GM12878 (cell line): ENCODE measurements at places on chromosomes 7 and 10. TPM values are rescaled to one million over a fixed set of nuclear protein-coding genes. Genes with fewer than 3 reads are reported as not detected.

DNA sequence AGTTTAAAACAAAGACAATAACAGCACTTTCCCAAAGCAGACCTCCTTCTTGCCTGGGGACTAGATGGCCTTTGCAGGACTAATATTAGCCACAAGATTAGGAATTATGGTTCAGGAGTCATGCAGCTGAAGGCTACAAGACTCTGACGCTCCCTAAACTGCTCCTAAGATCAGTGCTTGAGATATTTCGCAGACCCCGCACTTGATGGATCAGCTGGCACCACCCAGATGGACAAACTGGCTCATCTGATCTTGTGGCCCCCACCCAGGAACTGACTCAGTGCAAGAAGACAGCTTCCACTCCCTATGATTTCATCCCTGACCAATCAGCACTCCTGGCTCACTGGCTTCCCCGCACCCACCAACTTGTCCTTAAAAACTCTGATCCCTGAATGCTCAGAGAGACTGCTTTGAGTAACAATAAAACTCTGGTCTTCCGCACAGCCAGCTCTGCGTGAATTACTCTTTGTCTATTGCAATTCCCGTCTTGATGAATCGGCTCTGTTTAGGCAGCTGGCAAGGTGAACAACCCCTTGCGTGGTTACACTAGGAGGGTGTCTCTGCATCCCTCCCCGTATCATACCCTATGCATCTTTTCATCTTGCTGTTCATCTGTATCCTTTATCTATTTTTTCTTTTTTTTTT is 26.9 kb upstream of the NRBF2 start:
- no peak for DNase-seq

- no peak for DNase-seq
Observed at GRCh38 chr7:101739775-101740398, 77.5 kb upstream of the CUX1 start.

- DNase-seq, result no peak
Observed at GRCh38 chr10:48794074-48794473, 109.4 kb downstream of the WDFY4 start.

DNA sequence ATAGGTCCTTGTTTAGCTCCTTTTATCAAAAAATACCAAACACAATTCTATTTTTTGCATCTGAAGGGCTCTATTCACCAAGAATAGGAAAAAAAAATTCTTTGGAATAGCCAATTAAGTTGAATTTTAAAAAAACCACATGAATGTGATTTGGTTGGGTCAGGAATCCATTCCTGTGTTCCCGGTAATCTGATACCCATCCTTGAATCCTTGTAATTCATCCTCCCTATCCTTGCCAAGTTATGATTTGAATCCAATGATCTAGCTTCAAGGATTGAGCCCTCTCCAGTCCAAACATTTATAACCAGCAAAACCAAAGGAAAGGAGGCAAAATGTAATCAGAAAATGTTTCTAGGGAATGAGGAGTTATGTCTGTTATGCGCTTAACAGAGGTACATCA is 86.6 kb downstream of the CFAP58 start:
- no peak for DNase-seq

DNA sequence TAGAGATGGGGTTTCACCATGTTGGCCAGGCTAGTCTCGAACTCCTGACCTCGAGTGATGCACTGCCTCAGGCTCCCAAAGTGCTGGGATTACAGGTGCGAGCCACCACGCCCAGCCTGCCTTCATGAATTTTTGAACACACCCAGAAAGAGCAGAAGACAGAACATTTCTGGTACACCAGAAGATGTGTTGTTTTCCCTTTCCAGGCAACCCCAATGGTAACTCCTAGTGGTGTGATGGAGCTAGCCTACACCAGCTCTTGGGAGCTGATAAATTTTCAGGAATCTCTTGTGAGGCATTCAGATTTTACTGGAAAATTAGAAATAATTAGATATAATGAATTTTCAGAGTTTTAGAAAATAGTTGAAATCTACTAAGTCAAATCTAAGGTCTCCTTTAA is 904 bp upstream of the CCDC7 start:
- DNase-seq, result no peak

GRCh38 chr10:130351466-130352290 is 215.5 kb downstream of the GLRX3 start:
- DNase-seq, result no peak

DNA sequence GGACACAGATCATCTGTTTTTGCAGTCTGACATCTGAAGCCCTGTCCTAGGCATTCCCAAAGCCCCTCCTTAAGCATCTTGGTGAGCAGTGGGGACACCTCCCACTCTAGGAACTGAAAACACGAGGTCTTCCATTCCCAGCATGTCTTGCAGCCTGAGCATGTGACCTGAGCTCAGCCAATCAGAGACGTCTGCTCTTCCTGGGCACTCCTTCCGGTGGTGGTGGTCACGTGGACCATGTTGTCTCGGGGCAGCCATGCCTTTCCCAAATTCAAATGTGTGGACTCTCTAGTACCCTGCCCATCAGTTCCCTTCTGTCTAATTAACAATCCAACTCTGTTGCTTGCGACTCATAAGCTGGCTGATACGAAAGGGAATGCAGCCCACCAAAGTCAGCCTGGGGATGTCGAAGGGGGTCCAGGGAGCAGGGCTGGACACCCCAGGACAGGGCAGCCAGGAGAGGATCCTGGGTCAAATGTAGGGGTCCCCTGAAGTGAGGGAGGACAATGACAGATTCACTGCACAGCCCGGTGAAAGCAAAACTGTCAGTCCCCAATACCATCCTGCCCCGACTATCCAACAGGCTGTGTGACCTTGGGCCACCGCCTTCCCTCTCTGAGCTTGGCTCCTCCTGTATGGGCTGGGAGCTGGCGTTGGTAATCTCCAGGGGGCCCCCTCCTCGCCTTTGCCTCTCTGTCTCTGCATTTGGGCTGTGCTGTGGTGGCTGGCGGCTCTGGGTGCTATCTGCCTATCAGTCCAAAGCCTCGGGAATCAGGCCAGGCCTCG is 57.4 kb upstream of the BAIAP2L1 start:
- no peak for DNase-seq

DNA sequence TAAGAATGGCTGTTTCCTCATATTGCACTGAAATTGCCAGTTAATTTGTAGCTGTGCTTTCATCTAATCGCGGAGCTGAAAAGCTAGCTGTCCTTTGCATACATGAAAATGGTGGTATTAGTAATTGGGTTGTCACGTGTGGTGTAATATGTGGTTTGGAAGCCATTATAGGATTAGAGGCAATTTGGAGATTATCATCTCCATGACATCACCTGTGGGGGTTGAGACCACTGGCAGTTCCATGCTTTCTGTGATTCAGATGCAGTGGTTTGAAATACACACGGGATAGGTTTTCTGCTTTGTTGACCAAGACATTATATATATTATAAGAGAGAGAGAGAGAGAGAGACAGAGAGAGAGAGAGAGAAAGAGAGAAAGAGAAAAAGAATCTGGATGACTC is 180.8 kb downstream of the RAB11FIP2 start:
- DNase-seq, result no peak

DNA sequence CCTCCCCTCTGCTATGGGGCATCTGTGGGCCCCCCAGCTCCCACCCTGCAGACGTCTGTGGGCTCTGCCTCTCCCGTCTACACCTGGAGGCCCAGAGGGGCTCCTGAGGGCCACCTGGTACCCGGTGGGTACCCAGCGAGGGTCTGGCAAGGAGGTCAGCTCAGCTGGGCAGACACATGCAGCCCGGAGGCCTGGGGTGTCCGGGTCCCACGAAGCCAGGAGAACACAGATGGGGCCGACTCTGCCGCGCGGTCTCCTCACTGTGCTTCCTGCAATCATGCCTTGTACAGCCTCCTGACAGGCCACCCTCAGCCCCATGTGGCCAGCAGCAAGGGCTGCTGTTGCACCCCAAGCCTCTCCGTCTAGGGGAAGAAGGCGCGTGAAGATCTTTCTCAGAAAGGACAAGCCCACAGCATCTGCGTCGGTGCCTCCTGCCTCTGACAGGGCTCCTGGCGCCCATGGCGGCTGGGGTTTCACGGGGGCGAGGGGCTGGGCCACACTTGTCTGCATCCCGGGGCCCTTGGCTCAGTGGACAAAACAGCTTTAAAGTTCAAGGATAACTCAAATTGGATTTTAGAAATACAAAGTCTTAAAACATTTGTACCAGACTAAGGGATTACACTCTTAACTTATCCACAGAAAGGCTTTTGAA is 391.3 kb downstream of the DNAJB6 start:
- DNase-seq, result no peak

GRCh38 chr10:33416209-33416608 is 81.7 kb upstream of the NRP1 start:
- DNase-seq, result no peak

- no peak for DNase-seq
Observed at GRCh38 chr10:128072941-128073645, 53.1 kb downstream of the MKI67 start.

DNA sequence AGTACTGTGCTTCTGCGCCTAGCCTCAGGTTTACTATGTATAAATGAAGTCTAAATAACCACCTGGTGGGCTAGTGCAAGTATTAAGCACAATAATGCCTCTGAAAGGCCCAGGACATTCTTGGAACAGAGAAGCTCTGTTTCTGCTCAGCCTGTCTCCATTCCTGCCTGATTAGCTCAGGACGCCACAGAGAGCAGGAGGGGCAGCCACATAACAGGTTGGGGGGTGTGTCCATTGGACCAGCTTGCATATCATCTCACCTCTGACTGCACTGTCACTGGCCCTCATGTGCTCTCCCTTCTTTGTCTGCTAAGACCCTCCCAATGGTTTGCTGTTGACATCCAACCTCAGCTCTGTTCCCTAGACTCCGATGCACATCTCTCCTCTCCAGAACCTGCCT is 52.8 kb upstream of the IKZF1 start:
- DNase-seq, result no peak

GRCh38 chr7:34454381-34454780 is 203.6 kb upstream of the NPSR1 start:
- DNase-seq, result no peak

DNA sequence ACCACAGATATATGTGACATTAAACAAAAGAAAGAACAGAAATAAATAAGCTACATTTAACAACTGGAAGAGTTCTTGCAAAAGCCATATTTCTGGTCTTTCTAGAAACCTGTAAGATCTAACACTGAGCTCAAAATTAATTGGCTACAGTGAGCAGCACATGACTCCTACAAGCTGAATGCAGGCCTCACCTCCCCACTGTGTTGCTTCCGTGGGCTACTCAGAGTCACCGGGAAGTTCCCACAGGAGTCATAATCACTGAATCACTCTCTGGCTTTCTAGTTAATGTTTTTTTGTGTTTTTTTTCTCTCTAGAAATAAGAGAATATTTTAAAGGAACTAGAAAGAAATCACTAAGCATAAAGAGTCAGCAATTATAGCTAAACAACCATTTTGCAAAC is 10.2 kb upstream of the MRPS24 start:
- DNase-seq, result no peak

DNA sequence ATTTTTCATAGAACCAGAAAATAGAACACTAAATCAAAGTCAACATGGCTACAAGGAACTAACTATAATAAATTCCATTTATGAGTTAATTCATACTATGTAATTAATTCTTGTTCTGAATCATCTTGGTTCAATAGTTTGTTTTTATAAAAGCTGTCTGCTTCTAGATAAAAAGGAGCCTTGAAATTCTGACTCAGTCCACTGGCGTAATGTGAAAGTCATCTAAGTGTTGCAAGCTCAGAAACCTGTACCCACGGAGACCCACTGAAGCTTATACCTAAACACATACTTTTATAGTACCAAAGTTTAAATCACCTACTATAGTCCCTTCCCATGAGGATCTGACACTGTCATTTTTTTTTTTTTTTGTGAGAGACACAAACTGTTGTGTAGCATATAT is 489.4 kb downstream of the SEMA3D start:
- DNase-seq, result no peak

DNA sequence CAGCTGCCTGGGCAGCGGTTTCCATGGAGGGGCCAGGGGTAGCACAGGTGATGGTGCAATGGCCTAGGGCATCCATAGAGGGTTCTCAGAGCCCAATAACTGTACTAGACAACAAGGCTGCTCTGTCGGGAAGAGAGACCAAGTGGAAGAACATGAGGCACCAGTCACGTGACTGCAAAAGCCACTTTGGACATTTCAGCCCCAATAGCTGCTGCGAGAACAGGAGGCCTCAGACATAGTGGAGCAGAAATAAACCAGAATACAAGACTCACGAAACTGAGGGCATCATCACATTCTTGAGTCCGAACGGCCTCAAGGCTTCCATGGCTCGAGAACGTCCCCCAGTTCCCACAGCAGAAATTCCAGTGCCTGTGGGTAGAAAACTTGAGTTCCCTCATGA is 32.3 kb upstream of the FIS1 start:
- no peak for DNase-seq

GRCh38 chr7:46257761-46258448 is 336.8 kb upstream of the IGFBP3 start:
- DNase-seq, result no peak

DNA sequence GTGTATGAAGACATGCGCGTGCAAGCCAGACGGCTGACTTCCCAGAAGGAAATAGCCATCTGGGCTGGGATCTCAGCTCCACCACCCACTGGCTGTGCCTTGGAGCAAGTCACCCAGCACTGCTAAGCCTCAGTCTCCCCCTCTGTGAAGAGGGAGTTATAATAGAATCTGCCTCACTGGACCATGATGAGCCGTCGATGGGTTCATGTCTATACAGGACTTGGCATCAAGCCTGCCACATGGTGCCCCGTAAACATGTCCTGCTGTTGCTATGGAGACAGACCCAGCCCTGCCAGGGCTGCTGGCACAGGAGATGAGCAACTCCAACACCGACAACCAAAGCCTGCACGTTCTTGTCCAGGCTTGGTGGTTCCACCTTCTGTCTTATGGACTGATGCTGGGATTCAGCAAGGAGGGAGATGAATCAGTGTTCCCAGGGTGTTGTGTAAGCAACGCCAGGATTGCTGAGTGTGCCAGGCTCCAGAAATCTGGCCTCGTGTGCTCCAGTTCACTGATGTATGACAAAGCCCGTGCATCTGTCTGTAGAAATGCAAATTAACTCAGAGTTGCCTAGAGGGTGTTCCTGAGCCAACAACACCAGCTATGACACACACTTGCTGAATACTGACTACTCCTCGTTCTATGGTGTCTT is 5.6 kb downstream of the GPR15LG start:
- no peak for DNase-seq

DNA sequence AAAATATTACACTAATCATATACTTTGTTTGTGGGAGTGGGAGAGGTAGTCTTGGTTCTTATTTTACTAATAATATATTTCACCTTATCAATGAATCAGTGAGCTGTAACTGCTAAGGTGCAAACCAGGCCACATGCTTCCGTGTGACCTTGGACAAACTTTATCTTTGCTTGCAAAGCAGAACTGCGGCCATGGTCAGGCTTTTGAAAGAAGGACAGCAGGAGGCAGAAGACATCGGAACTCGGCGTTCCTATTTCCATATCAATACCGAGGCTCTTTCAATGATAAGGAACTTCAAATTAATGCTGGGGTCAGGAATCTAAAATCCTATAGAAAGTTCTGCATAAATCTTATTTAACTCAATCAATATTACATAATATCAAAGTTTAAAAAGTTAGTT is 491.9 kb upstream of the PFKP start:
- no peak for DNase-seq

- no peak for DNase-seq
Observed at GRCh38 chr10:113880236-113880635, 25.8 kb downstream of the NHLRC2 start.

CLDN4 gene
- 0.24 and 0.38 TPM in 2 replicates for total RNA-seq

CRHR2 gene
- total RNA-seq, result not detected in 2 replicates

SEMA3E gene
- 1.4 and 2.0 TPM in 2 replicates for total RNA-seq

ELFN1 gene
- not detected in 2 replicates for total RNA-seq

EMX2 gene
- total RNA-seq, result not detected in 2 replicates

C10orf105 gene
- total RNA-seq, result 0.03 and 0.05 TPM in 2 replicates

HYAL4 gene
- total RNA-seq, result 0.37 TPM in 1 of 2 replicates, not detected in the other

RAB19 gene
- total RNA-seq, result 0.35 TPM in 1 of 2 replicates, not detected in the other

PKD2L1 gene
- total RNA-seq, result 0.05 and 0.08 TPM in 2 replicates

ANTXRL gene
- not detected in 2 replicates for total RNA-seq

TLL2 gene
- total RNA-seq, result 0.51 and 0.72 TPM in 2 replicates

GPR141 gene
- 1.1 and 1.2 TPM in 2 replicates for total RNA-seq
